ENCODE measurements at places on chromosomes 5 and 9. TPM values are rescaled to one million over a fixed set of nuclear protein-coding genes. Genes with fewer than 3 reads are reported as not detected.

- no peak for DNase-seq
Observed at GRCh38 chr5:151646334-151646733, 40.4 kb downstream of the SPARC start.

Gene BARHL1
- not detected for total RNA-seq

Gene CDKN2A
- total RNA-seq = 5.4 TPM

- DNase-seq = no peak
Observed at GRCh38 chr9:115106642-115107041, 11.3 kb downstream of the TNC start.

Gene FGD3
- total RNA-seq = 44.0 TPM

- DNase-seq = no peak
Observed at GRCh38 chr5:91123291-91123690, 259.8 kb downstream of the ARRDC3 start.

Gene ADCY2
- total RNA-seq = not detected

DNA sequence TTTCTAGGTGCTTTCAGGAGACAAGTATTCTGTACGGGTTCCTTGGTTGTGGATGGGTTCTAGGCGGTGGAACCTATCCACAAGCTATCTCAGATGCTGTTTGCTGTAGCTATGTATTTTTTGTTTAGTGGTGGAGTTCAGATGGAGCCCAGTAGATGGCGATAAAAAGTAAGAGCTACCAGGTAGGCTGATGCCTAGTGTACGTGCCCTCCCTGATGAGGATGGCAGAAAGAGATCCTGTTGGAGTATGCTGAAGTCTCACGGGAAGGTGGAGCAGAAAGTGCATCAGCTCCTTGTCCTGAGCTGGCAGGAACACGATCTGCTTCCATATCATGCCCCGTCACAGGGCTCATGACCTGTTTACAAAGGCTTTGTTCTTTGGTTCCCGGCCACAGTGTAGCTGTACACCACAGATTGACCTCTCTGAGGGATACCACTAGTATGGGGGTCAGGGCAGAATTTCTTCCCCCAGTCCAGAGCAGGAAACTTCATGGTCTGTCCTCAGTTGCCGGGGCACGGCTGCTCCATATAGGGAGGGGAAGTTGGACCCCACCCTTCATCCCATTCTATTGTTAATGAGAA lies 12.6 kb upstream of the UGT3A2 start:
- no peak for DNase-seq

DNA sequence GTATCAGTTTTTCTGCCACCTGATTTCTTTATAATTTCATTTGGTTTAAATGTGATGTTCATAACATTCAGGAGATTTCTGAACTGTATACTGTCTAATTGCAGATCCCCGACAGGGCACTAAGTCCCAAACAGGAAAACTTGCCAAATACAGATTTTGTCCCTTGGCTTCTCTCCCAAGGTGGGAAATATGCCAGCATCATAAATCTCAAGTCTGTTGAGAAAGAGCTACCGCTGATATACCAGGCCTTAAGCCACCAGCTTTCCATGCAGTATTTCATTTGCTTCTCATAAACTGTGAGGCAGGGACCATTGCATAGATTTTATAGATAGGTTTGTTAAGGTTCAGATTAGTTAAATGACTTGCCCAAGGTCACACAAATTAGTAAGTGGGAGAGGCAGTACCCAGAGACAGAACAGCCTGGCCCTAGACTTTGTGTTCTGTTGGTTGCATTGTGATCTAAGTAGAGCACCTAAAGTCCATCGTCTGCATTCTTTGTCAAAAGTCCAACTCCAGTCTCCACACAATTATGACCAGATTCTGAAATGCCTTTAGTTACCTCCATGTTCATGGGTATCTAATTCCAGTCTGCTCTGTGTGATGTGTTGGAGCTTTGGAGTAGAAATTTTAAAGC lies 16.2 kb downstream of the GPR21 start:
- no peak for DNase-seq

Gene IL13
- total RNA-seq = 308 TPM

DNA sequence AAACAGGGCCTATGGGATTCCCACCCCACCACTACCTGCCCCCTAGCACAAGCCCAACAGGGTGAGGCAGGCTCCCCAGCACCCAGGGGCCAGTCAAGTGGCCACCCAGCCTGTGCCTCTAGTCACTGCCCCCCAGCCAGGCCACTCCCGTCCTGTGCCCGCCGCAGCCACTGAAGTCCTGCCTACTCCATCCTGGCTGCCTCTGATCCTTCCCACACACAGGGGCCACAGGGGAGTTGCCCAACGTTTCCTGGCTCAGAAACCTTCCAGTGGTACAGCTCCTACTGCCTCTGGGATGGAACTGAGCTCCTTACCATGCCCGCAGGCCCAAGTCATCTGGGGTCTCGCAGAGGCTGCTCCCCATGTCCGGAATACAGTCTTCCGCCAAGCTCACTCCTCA lies 70.2 kb upstream of the STXBP1 start:
- no peak for DNase-seq

- no peak for DNase-seq
Observed at GRCh38 chr9:26789959-26790358, 102.6 kb downstream of the CAAP1 start.

Gene PCA3
- not detected for total RNA-seq

- no peak for DNase-seq
Observed at GRCh38 chr5:3833566-3833965, 237.9 kb downstream of the IRX1 start.

Gene LRRC70
- 0.86 TPM for total RNA-seq

DNA sequence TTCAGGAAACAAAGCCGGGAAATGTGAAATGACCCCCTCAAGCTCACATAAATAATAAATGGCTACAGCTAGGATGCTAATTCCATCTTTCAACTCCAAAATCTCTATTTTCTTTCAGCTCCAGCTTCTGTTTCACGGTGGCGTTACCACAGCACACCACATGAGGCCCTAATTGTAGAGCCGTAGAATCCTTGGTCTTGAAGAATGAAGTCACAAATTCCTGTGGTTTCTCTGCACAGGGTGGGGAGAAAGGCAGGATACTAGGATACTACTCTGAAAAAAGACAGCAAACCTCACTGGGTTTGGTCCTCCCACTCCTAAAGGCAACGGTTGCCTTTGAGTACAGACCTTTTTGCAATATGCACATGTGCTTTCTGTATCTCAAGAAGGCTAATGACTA lies 13.9 kb upstream of the RARS1 start:
- no peak for DNase-seq

GRCh38 chr9:3674561-3674960 lies 148.8 kb upstream of the RFX3 start:
- no peak for DNase-seq

GRCh38 chr9:136020671-136021070 lies 59.5 kb upstream of the UBAC1 start:
- DNase-seq = no peak

Measured in activated T-helper 1 cell treated with anti-CD3 and anti-CD28 coated beads, Interleukin-12 subunit alpha, Interleukin-12 subunit beta, Interleukin-2, Interleukin-4 antibody, amounts not matched to agents 30 ng/mL and 10 ng/mL and 1 ng/mL, durations not matched to agents 14 hours and 24 hours and 36 hours (primary cell).